Activated CD4-positive, CD25-positive, alpha-beta regulatory T cell treated with anti-CD3 and anti-CD28 coated beads, Interleukin-2, amount 50 U/mL, for 24 hours (primary cell): ENCODE measurements at places on chromosomes 11 and 22.

DNA sequence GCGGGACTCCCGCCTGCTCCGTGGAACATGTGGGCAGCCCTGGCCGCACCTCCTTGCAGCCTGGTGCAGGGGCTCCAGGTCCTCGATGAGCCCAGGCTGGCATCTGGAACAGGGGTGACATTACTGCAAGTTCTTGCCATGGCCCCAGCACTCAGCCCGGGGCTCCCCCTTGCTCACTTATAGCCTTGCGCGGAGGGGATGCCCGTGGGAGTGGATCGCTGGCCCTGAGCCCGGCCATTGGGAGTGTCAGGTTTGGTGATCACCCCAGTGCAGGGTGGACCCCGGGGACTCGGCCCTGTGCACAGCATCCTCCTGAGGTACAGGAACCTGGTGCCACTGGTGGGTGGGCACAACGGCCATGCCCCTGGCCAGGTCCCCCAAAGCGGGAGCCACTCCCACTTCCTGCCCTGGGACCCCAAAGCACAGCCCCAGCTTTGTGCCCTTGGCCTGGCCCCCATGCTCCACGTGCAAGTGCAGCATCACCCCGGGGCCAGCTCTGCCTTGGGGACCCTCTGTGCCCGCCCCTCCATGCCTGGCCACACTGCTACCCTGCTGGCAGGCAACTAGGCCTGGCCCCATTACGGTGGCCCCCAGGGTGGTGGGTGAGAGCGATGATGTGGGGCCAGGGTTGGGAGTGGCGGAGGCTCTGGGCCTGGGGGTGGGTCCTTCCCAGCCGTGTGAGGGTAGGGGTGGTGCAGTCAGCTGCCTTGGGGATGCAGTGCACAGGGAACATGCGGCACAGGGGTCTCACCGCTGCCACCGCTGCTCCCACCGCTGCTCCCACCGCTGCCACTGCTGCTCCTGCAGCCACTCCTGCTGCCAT is 439.8 kb downstream of the TBC1D22A start:
- no peak for ATAC-seq

DNA sequence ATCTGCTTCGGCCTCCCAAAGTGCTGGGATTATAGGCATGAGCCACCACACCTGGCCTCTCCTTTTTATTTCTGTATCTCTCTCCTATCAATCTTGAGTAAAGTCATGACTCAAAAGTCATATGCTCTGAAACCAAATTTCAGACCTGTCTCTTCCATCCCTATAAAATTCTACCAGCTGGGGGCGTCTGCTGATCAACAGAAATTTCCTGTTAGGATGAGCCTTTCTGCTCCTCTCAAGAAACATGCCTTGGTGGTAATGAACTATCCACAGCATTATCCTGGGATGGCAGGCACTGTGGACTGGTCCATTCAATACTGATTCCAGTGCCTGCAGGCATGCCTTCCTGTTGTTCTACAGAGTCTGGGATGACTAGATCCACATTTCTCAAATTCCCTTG is 472.6 kb downstream of the NELL1 start:
- no peak for ATAC-seq

- ATAC-seq = no peak
These were observed 847 bp downstream of the ME3 start for GRCh38 chr11:86671531-86672006.

GRCh38 chr11:57647372-57647771 is 2.3 kb downstream of the YPEL4 start:
- ATAC-seq = no peak

DNA sequence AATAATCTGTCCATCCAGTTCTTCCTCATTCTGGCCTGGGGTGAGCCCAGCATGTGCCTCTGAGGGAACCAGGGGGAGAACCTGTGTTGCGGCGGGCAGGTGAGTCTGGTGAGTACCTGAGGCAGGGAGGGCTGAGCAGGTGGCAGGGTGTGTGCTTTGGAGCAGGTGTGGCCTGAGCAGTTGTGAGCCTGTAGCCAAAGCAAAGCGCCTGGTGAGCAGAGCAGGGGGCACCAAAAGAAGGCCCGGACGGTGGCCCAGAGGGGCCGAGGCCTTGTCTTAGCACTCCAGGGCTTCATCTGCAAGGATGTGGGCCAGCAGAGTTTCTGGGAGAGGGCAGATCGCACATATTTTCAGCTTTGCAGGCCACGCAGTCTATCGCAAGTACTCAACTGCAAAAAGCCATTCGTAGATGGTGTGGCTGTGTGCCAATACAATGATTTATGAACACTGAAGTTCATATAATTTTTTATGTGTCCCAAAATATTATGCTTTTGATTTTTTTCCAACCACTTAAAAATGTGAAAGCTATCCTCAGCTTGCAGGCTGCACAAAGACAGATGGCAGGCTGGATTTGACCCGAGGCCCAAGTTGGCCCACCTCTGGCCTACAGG is 8.7 kb downstream of the GLB1L2 start:
- no peak for ATAC-seq

DNA sequence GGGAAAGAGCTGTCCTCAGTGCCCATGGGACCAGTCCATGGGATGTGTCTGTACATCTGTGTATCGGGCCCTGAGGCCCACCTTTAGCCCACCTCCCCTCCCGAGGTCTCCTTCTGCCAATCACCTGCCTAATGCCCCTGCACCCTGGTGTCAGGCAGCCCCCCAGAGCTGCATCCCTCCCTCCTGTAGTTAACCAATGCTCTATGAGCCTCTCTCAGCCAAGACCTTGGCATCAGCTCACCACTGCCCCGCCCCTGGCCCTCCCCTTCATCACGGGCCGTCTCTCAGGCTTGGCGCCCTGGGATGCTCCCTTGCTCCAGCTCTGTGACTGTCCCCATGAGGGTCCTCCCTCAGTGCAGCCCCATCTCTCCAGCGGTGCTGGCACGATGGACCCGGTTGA is 18.5 kb downstream of the MGAT3 start:
- ATAC-seq = no peak

DNA sequence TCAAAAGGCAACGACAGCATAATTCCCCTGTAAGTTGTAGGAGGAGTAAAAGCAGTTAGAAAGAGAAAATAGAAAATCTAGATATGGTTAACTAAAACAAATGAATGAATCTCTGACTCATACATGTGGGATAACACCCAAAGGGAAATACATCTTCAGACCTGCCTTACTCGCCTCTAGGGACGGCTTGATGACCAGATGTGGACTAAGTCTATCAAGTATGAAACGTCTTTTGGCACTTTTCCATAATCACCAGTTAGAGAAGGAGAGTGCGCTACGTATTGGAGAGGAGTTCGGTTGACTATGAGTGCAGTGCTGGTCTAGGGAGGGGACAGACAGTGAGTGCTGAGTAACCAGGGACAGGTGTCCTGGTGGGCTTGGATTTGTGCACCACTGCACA is 459.9 kb downstream of the OPCML start:
- ATAC-seq = no peak

DNA sequence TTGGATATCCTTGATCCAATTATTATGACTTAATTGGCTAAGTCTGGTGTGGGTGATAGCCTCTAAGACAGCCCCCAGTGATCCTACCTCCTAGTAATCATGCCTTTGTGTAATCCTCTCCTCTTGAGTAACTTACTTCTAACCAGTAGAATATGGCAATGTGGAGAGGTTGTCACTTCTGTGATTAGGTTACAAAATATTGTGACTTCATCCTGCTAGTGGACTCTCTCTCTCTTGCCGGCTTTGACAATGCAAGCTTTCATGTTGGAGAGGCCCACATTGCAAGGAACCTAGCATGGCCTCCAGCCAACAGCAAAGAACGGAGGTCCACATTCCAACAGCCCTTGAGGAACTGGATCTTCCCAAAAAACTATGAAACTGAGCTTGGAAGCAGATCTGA is 19.5 kb downstream of the YPEL4 start:
- ATAC-seq = no peak

GRCh38 chr22:39940757-39941305 is 19.4 kb upstream of the TMA7B start:
- peak; percentile 52 for ATAC-seq

- no peak for ATAC-seq
These were observed 5.6 kb downstream of the PLAAT2 start for GRCh38 chr11:63557570-63557969.

DNA sequence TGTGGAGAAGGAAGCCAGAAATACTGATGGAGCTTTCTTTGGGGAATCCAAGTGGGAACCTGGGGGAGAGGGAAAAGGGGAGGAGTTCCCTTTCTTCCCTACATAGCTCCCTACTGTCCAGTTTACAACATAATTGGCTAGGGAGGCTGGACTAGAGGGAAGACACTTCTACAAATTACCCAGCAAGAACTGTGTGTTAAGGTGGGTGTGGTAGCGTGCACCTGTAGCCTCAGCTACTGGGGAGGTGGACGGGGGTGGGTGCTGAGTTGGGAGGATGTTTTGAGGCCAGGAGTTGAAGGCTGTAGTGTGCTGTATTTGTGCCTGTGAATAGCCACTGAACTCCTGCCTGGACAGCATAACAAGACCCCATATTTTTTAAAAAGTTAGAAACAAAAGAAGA is 74.0 kb downstream of the NAV2 start:
- ATAC-seq = no peak

DNA sequence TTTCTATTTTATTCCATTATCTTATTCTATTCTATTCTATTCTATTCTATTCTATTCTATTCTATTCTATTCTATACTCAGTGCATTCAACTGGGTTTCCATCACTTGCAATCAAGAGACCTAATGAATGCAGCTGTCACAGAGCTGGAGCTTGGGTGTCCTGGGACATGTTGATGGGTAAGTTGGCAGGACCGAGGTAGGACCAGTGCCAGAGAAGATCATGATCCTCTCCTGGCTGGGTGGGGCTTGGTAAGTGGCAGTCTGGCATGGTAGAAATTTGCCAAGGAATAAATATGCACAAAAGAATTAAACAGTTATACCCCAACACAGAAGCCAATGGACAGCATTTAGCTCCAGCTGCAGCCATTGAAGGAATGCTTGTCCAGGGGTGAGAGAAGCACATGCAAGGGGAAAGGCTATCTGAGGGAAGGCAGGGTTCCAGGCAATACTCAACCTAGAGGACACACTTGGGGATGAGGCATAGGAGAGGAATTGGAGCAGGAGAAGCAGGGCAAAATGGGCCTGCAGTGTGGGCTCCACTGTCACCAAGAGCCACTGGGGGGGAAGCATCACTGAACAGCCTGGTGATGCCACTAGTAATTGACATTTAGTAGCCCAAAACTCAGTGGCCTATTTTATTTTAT is 97.0 kb upstream of the CD82 start:
- ATAC-seq = no peak

- no peak for ATAC-seq
These were observed 47.0 kb upstream of the PSMA1 start for GRCh38 chr11:14567064-14567651.

DNA sequence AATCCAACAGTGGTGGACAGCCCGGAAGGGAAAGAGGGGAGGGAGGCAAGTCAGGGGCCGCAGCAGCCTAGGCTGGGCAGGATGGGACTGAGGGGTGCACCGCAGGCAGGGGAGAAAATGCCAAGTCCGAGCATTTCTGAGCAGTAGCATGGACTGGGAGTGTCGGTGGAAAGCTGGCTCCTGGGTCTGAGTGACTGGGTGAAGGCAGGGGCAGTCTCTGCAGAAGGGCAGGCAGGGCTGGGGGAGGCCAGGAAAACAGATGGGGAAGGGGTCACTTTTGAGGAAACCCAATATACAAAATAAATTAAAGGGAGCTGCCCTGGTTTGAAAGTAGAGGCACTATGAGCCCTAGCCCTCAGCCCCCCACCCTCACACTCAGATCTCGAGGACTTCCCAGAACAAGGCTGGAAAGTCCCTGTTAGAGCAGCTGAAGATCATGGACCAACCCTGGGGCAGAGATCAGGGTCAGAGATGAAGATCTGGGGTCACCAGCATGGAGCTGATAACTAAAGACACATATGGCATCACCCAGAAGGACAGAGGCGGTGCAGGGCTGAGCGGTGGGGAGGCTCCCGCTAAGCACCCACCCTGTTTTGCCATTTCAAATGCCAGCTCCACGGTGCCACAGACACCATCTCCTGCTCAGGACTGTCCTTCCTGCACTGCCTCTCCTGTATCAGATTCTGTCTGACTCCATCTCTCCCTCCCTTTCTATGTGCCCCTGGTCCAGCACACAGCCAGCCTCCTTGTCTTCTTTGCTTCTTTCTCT is 32.4 kb upstream of the ETS1 start:
- peak; percentile 34 for ATAC-seq

GRCh38 chr22:50612528-50613221 is 12.1 kb downstream of the MAPK8IP2 start:
- no peak for ATAC-seq

DNA sequence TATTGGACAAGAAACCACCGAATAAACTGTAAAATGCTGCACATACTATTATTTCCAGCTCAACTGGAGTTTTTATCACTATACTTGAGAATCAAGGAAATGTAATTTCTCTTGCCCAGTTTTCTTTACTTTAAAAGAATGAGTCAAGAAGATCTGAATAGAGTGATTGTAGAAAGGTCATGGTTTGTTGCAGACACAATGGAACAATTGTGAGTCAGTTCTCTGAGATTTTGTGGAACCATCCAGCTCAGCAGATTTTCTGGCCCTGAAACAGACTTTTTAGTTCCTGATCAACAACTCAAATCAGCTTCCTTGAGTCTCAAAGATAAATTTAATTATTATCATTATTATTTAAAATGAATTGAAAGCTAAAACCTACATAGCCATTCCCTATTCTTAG is 1.3 kb downstream of the TCN1 start:
- ATAC-seq = no peak
